ENCODE measurements at places on chromosomes 1 and 21.

DNA sequence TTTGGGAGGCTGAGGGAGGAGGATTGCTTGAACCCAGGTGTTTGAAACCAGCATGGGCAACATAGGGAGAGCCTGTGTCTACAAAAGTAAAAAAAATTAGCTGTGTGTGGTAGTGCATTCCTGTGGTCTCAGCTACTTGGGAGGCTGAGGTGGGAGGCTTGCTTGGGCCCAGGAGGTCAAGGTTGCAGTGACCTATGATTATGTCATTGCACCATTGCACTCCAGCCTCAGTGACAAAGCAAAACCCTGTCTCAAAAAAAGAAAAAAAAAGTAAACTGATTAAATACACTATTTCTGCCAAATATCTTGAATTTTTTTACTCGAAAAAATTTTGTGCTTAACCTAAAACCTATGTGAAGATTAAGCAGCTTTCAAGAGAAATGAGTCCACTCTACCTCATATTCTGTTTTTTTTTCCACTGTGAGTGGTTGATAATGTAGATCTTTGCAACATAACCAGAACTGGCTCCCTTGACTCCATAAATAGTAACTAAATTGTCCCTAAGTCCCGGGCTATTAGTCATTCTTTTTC lies 19.4 kb upstream of the ZNF281 start:
- DNase-seq = no peak

DNA sequence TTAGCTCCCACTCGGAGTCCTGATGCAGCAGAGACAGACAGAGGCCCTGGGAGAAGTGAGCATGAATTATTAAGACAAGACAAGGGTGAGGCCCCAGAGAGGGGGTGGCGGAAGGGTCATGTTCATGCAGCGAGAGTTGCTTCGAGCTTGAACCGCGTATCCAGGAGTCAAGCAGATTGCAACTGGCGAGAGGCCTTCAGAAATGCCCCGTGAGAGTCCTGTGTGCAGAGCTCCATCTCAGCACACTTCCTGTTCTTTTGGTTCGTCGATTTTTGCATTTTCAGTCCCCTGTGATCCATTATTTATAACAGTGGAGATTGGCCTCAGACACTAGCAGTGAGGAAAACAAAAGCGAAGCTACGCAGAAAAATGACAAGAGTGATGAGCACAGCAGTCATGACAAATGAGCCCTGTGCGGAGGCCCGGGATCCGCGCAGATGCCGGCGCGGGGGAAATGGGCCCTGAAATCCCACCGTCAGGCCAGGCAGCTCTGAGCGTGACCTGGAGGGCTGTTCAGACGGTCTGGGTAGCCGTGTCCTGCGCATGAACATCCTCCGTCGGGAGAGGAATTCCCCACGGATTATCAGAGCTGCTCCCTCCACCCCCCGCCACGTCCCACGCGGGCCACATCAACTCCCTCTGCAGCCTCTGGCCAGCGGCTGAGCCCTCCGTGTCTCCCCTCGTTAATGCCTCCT lies 15.0 kb downstream of the PDE9A start:
- DNase-seq = peak; percentile 38

- peak; percentile 82 for DNase-seq
Observed at GRCh38 chr1:22341791-22342605, 109.7 kb upstream of the ZBTB40 start.

- no peak for DNase-seq
Observed at GRCh38 chr1:80447526-80447925, 1353.2 kb upstream of the ADGRL2 start.

- DNase-seq = no peak
Observed at GRCh38 chr21:35857095-35857494, 203.2 kb downstream of the SETD4 start.

- no peak for DNase-seq
Observed at GRCh38 chr1:6130036-6130435, 50.1 kb downstream of the CHD5 start.

- DNase-seq = no peak
Observed at GRCh38 chr1:223243441-223244050, 100.5 kb upstream of the TLR5 start.

DNA sequence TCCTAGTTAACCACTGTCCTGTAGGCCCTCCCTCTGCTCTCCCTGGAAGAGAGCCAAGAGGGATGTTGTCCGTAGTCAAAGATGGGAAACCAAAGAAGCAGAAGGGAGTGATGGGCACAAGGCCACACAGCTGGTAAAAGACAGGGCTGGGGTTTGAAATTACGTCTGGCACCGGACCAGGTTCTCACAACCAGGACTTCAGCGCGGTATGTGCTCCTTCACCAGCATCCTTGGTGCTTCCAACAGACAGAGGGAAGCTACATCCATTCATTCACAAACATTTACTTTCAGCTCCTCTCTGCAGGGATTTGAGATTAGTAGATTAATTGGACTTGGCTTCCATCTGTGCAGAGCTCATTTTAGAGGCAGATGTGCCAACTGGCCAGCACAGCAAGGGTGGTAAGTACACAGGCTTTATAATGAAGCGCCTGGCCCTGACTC lies 191.2 kb downstream of the TRABD2B start:
- DNase-seq = no peak

- DNase-seq = no peak
Observed at GRCh38 chr1:31736675-31737074, 27.5 kb downstream of the ADGRB2 start.

GRCh38 chr1:156822680-156823079 lies 6.0 kb upstream of the SH2D2A start:
- no peak for DNase-seq

GRCh38 chr21:14533499-14534428 lies 12.4 kb downstream of the SAMSN1 start:
- no peak for DNase-seq

DNA sequence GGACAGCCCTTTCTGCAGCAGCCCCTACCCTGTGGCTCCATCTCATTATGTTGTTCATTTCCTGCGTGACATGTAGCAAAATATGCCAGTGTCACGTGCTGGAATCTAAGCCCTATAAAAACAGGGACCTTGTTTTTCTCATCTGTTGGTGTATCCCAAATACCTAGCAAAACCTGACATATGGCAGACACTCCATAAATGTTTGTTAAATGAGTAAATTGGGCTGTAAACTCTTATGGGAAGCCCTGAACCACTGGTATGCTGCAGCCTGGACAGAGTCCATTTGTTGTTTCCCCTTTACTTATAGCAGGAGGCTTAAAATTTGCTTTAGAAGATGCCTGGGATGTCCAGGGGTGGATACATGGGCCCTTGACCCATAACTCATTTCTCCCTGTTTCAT lies 363.8 kb downstream of the NPHP4 start:
- no peak for DNase-seq

GRCh38 chr1:192524223-192524622 lies 51.4 kb upstream of the RGS1 start:
- DNase-seq = no peak

GRCh38 chr1:68221980-68222373 lies 10.3 kb downstream of the WLS start:
- DNase-seq = no peak

- peak; percentile 100 for DNase-seq
Observed at GRCh38 chr21:42892931-42893755, at the start of gene NDUFV3. Gene NDUFV3 (plus strand): TSS chr21:42893309. CDS start chr21:42893334, 25 bp downstream.

GRCh38 chr1:94823116-94823515 lies 3.0 kb downstream of the SLC44A3 start:
- DNase-seq = no peak

GRCh38 chr1:172377565-172377964 lies 42.9 kb upstream of the C1orf105 start:
- DNase-seq = no peak

GRCh38 chr1:94702442-94702815 lies 117.7 kb upstream of the SLC44A3 start:
- no peak for DNase-seq

- DNase-seq = no peak
Observed at GRCh38 chr1:234833646-234834045, 223.7 kb upstream of the IRF2BP2 start.

DNA sequence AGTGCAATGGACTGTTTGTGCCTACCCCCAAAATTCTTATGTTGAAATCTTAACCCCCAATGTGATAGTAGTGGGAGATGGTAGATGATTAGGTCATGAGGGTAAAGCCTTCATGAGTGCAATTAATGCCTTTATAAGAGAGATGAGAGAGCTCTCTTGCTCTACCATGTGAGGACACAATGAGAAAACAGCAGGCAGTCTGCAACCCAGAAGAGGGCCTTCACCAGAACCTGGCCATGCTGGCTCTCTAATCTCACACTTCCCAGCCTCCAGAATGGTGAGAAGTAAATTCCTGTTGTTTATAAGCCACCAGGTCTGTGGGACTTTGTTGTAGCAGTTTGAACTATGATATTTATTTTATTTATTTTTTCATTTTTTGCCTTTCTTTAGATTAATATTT lies 21.0 kb downstream of the RYR2 start:
- no peak for DNase-seq

- no peak for DNase-seq
Observed at GRCh38 chr1:248696261-248696660, 6.3 kb downstream of the OR14I1 start.

DNA sequence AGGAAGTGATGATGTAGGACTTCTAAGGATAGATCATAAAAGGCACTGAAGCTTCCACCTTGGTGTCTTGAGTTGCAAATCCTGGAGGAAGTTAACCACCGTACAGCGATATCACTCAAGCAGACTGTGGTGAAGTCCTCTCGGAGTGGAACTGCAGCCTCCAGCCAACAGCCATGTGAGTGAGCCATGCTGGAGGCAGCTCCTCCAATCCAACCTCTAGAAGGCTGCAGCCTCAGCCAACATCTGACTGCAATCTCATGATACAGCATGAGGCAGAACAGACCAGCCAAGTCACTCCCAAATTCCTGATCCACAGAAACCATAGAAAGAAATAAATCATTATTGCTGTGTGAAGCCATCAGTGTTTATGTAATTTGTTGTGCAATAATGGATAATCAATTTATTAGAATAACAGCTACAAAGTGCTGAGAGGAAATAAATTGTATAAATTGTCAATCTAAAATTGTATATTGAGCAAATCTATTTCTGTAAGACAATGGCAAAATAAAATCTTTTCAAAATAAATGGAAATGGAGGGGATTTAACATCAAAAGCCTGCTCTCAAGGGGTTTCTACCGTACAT lies 65.0 kb downstream of the PRSS38 start:
- DNase-seq = no peak

DNA sequence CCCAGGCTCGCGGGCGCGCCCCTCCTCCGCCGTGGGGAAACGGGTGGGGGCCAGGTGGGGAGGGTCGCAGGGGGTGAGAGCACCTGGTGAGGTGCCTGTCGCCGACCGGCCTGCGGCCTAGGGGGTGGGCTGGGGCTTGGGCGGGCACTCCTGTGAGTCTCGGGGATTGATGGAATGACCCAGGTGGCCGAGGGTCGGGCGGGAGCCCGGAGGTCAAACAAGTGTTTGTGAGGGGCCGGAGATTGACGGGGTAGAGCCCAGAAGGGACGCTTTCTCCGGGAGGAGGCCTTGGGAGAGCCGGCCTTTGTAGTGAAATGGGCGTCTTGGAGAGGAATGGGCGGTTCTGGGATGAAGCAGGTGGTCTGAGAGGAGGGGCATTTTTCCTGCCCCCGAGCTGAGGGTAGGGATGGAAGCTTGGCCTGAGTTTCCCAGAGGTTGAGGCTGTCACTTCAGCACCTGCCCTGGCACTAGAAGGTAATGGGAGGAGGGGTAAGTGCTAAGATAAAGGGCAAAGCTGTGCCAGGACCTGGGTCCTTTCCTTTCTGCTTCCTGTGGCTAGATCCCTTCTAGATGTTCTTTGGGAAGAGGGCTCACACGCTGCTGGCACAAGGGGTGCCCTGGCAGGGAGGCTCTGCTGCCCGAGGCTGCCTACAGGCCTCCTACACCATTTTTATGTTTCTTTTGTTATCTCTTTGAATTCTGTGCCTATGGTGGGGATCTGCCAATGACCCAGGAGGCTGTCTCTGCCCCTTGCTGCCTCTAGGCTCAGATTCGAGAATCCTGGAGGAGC lies 56.1 kb downstream of the NDUFS5 start:
- DNase-seq = peak; percentile 28

- DNase-seq = no peak
Observed at GRCh38 chr1:45569571-45569961, 14.3 kb upstream of the NASP start.

DNA sequence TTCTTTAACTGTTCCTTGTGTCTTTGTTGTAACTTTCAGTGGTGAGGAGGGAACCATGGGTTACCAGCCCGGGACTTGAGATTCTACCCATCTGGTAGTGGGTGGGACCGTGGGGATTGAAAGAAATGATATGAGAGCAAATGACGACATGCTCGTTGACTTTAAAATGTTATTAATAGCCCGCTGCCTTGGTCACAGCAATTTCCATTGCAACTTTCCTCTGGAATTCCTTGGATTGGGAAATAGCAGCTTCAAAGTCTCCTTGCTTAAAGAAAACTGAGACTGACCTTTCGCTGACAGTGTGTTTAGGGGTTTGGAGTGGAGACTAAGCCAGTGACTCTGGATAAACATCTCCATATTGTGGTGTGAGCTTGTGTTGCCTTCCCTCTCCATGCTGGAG lies 44.2 kb upstream of the MARK1 start:
- DNase-seq = no peak

DNA sequence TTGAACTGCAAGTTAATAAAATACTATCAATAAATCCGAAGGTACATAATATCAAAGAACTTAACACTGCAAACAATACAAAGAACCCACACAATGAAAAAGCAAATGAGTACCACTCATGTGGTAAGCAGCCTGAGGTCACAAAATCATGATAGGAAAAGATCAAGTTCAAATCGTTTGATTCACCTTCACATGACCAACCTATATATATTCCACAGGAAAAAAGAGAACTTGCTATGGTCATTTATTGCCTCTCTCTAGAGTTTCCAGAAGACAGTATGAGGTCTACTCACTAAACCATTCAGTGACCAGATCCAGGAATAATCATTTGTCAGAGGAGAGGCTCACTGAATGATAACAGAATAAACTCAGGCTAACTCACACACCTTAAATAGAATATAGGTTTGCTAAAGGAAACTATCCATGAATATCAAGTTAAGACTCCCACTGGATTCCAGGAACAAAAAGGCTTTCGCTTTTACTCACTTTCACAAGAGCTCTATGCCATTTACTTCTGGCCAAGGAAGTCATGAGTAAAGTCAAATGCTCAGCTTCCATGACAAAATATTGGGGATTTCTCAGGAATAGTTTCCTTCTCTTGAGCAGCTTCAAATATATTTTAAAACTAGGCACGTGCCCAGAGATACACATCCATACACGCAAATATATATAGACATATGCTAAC lies 48.3 kb upstream of the RGS1 start:
- DNase-seq = no peak

DNA sequence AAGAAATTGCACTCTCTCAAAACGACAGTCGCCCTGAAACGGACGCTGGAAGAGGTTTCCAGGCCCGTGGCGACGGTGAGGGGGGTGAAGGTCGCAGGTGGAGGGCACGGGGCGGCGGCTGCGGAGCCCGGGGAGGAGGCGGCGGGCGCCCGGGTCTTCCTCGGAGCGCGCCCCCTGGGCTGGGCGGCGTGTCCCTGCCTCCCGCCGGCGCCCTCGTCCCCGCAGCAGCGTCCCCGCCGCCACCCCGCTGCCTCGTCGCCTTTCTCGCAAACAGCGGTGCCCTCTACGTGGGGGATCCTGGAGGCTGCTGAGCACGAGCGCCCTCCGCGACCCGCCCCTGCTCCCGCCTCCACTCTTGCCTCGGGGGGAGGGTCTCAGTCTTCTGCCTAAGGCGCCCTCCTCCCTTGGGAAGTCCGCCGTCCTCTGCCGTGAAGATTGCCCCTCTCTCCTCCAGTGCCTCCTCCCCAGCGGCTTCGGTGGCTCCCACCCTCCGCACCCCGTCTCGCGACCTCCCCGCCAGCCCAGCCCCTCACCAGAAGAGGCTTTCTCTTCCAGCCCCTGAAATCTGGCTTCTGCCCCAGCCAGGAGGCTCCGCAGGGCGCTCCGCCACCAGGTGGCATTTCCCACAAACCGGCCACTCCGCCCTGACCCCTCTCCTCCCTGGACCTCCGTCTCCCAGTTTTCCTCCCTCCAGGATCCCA lies 227.4 kb downstream of the SDCCAG8 start:
- DNase-seq = peak; percentile 67

Data from nephron progenitor cell (in vitro differentiated cells).